ENCODE measurements at places on chromosomes 5 and 9.

GRCh38 chr5:111518777-111519176, 6.4 kb upstream of the STARD4 start:
- DNase-seq: no peak

- no peak for DNase-seq
Observed at GRCh38 chr5:96043446-96043845, 81.8 kb upstream of the ELL2 start.

DNA sequence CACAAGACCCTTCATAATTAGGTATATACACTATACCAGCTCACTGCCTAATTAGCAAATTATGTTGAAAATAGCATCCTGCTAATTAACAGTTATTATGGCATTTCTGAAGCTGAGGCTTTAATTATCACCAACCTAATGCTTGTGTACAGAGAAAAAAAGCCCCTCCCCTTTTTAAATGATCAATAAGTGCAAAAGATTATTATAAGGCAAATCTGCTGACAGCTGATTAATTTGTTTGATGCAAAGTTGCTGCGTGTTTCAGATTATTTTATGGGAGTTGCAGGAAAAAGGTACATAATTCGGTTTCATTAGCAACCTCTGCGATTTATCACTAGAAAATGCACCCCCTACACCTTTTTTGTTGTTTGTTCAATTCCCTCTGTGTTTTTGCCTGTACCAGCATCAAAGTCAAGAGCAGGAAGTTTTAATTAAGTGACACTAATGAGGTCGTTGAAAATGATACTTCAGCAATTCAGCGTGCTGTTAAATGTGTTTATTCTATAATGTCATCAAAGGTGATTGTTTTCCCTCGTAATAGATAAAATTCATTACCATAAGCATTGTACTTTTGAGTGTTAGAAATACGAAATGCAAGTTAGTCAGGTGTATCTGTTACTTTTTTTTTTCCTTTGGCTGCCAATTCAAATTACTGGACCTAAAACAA, 170.0 kb downstream of the EBF1 start:
- DNase-seq: no peak

GRCh38 chr9:69696802-69697201, 24.6 kb upstream of the APBA1 start:
- DNase-seq: no peak

DNA sequence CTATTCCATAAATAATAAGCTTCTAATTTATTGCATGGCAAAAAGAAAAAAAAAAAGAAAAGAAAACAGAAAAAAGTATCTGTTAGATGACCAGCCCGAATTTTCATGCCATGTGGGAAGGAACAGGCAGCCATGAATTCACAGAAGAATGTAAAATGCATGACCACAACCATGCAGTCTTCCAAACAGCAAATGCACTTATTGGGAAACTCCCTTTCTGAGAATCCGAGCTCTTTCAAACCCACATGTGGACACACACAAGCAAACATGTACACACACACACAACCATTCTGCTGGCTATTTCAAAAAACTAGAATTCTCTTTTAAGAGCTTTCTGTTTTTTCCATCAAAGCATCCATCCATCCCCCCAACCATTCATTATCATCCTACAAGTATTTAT, 236.1 kb downstream of the DNAH5 start:
- no peak for DNase-seq

- DNase-seq: no peak
Observed at GRCh38 chr9:108186642-108187395, 669.0 kb downstream of the ACTL7B start.

GRCh38 chr9:20698782-20699181, 14.7 kb downstream of the FOCAD start:
- DNase-seq: no peak

- DNase-seq: no peak
Observed at GRCh38 chr5:160925281-160925680, 73.3 kb upstream of the ATP10B start.

- no peak for DNase-seq
Observed at GRCh38 chr5:116313366-116313765, 228.5 kb downstream of the COMMD10 start.

GRCh38 chr5:78345485-78345884, 14.9 kb upstream of the SCAMP1 start:
- no peak for DNase-seq

GRCh38 chr5:155700333-155700732, 626.6 kb upstream of the SGCD start:
- peak; percentile 69 for DNase-seq

DNA sequence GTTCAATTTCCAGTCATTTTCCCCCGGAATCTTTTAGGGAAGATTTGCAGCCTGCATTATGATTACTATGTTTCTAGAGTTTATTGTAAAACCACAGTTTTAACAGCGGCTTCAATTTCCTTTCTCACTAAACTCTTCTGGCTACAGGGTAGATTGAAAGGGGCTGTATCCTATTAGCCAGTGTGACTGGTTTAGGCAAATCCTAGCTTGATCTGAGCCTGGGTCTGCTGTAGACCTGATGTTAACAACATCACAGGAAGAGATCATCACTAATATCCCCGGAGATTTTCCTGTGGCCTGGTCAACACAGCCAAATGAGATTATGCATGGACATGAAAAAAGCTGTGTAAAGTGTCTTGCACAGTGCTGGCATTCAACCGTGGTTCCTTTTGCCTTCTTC, 33.4 kb downstream of the STOM start:
- no peak for DNase-seq

GRCh38 chr5:131983244-131983771, 28.1 kb downstream of the ACSL6 start:
- no peak for DNase-seq

DNA sequence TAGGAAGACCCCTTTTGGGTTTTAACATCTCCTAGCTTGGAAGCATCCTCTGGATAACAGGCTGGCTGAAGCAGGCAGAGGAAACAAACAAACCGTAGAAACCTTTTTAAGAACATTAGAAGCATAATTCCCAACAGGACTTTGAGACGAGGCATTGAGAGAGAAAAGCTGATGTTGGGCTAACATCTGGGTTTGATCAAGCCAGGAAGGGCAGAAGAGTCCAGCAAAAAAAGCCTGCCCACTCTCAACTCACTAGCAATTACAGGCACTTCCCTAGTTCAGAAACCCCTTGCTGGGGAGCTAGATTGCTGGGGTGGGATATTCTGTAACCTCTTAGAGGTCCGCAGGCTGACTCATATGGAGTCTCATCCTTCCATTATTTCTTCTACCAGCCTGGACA, 75.4 kb upstream of the CTNNA1 start:
- DNase-seq: no peak

- peak; percentile 41 for DNase-seq
Observed at GRCh38 chr9:108041551-108041950, 552.0 kb upstream of the KLF4 start.

- DNase-seq: no peak
Observed at GRCh38 chr5:171569065-171569712, 149.7 kb downstream of the FGF18 start.

DNA sequence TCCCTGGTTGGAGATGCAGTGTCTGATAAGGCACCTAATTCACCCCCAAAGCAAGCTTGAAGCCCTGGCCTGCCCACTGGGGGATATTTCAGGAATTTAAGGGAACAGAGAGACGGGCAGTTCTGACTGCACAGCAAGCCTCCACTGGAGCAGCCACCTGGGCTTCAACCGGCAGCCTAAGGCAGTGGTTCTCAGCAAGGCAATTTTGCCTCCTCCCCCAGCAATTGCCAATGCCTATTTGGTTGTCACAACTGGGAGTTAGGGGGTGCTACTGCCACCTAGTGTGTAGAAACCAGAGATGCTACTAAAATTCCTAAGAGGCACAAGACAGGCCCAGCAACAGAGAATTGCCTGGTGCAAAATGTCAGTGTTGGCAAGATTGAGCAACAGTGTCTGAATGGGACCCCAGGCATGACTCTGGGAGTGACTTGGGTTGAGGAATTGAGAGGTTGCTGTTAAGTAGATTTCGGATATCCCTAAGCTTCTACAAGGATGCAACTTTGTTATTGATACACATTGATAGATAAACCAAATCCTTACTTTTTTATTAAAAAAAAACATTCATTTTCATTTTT, 58.7 kb upstream of the CTSL start:
- DNase-seq: peak; percentile 87

DNA sequence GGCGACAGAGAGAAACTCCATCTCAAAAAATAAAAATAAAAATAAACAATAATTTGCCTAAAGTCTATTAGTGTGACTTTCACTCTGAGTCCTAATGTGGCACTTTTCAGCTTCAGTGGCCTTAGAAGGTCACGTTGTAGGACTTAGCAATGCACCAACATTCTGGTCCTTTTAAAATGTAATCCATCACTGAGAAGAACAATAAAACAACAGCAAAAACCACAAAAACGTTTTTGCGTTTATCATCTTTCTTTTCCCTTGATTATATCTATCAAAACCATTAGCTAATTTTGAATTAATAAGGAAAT, 190.1 kb upstream of the ZNF608 start:
- no peak for DNase-seq

- peak; percentile 96 for DNase-seq
Observed at GRCh38 chr5:160197341-160198144, 31.8 kb upstream of the FABP6 start.

- no peak for DNase-seq
Observed at GRCh38 chr5:52694648-52695047, 93.1 kb upstream of the ITGA1 start.

- DNase-seq: peak; percentile 61
Observed at GRCh38 chr5:167987490-167988280, 303.8 kb upstream of the WWC1 start.

DNA sequence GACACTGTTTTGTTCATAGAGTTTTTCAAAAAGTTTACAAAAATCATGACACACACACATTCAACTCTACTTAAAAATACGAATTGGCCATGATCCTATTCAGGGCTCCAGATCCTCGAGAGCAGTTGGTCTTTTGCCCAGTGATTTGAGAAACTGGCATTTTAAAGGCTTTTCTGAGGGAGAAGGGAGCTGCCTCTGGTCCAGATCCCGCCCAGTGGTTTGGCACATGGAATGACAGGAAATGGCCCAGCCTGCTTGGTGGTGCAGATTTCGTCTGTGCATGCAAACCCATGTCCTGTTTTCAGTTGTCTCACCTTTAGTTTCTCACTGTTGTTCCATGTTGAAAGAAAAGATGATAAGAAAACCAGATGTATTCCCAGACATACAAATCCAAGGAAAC, 3.6 kb downstream of the CAMK4 start:
- peak; percentile 23 for DNase-seq

DNA sequence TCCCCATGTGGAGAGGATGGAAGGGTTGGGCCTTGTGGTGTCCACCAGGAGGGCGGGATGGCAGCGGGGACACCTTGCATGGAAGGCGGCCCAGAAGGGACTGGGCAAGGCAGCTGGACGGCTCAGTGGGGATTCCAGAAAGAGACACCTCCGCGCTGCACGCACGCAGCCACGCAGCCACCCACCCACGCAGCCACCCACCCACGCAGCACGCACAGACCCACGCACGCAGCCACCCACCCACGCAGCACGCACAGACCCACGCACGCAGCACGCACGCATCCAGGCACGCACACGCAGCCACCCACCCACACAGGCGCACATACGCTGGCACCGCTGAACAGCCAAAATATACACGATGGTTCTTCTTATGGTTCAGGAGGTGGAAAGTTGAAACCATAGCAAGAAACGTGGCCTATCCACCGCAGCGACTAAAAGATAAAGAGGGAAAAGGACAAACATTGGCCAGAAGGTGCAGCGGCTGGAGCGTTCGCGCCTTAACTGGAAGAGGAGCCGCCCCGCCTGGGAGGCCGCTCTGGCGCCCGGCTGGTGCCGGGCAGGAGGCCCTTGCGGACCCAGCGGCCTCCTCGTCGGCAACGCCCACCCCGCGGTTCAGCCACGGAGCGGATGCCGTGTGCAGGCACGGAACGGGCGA, 22.2 kb upstream of the EXOC3 start:
- no peak for DNase-seq

DNA sequence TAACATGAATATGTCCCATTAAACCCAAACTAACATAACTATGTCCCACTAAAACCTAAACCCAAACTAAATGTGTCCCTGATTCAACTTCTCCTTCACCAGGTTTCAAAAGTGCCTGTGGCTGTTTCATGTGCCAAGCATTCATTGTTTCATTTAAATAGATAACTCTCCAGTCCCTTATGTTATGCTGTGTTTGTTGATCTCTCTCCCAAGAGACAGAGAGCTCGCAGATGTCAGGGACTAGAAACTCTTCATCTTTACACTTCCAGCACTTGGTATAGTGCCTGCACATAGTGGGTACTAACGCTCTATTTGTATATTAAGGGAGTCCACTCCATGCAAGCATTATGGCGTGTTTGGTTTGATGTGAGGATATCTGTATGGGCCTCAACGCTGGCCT, 118.0 kb downstream of the GPBP1 start:
- no peak for DNase-seq

DNA sequence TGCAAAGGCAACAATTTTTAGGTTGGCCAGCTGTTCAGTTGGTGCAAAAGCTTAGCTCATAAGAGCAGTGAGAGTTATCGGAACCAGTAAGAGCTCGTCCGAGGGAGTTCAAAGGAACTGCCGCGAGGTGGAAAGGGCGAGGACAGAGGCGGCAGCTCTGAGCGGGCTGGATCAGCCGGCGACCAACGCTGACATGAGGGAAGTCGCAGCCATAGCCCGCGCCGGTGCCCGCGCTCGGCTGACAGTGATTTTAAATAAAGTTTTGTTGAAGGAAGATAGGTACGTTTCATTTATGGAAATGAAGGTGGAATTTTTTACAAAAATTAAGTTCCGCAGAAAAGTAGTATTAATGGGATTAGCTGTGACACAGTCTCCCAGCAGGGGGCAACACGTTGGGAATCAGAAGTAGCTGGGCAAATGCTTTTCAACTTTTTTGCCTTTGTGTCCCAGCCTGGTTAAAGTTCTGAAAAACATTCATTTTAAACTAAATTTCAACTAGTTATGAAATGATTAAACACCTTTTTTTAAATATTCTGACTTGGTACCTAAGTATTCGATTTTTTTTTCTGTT, 43.2 kb downstream of the FBXO4 start:
- peak; percentile 2 for DNase-seq

DNA sequence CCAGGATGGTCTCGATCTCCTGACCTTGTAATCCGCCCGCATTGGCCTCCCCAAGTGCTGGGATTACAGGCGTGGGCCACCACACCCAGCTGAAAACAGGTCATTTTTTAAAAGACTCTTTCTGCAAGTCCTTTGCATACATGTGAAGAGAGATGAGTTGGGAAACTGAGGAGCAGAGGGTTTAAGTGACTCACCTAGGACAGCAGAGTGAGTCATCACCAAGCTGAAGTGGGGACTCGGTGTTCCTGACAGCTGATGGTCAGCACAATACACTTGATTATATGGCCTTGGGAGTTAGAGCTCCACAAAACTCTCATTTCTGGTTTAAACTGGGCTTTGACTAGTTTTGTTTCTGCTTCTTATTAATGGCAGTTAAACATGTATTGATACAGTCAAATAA, 38.1 kb upstream of the SSBP2 start:
- DNase-seq: peak; percentile 26

DNA sequence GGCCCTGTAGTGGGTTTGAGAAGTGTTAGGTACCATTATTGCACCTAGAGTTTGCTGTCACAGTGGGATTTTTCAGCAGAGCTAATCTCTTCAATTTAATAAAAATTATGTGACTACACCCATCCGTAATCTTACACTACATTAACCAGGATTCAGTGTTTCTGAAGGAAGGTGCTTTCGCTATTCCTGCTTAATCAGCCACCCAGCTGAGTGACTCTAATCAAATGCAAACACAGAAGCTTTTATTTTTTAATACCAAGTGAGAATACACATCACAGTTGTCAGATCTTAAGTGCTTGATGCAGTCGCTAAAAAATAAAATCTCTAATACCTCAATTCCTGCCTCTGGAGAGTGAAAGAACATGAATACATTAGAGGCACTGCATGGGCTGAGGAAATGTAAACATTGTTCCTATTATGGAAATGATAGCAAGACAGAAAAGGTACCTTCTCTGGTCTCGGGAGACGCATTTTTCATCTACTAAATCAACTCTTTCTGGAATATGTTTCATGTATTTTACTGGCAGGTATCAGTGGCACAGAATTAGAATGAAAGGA, 125.7 kb downstream of the SEMA6A start:
- DNase-seq: no peak
